ENCODE measurements at places on chromosomes 1 and 21.

- DNase-seq, result no peak
Measured at GRCh38 chr1:196309386-196309785, 298.9 kb downstream of the KCNT2 start.

DNA sequence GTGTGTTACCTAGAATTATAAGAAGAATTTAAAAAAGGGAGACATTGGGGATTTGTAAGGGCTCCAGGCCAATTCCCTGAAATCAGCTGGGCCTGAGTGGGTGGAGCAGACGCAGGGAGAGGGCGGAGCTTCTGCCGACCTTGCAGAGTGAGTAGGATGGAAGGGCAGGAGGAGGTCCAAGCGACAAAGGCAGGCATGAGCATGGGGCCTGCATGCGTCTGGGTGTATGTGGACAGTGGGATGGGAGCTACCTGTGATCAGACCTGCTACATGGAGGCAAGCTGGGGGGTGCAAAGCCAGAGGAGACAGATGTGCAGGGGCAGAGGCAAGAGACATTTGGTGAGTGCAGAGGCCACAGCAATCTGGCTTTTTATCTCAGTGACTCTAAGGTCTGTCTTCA lies 105.3 kb upstream of the OLIG2 start:
- no peak for DNase-seq

DNA sequence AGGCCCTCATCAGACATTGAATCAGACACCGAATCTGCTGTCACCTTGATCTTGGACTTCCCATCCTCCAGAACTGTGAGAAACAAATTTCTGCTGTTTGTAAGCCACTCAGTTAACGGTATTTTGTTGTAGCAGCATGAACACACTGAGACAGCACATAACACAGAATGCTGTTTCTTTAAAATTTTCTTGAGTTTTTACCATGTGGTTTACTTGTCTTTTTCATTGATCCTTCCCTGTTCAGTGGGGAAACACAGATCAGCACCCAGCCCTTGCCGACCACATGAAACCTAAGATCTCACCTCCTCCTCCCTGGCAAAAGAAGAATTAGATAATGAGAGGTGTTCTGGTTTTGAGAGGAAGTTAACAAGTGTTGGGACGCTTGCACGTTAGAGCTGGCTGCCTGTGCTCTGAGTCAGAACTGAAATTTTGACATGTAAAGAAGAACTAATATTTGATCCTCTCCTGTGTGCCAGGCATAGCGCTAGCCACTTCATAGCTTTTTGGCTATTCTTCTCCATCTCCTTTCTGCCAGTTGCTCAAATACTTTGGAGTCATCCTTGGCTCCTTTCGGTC lies 179.6 kb downstream of the DHRS3 start:
- peak; percentile 70 for DNase-seq

- DNase-seq, result no peak
Measured at GRCh38 chr1:68327414-68327813, 95.1 kb upstream of the WLS start.

GRCh38 chr1:222250376-222250775 lies 297.5 kb downstream of the HHIPL2 start:
- DNase-seq, result no peak

DNA sequence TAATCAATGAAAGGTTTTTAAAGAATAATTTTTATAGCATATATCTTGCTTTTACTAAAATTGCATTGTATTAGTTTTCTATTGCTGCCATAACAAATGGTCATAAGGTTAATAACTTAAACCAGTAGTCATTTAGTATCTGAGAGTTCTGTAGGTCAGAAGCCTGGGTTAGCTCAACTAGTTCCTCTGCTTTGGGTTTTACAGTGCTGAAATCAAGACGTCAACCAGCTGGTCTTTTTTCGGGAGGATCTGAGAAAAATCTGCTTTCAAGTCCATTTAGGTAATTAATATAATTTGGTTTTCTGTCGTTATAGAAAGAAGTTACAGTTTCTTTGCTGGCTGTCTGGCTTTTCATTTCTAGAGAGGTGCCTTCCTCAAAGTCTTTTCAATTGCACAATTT lies 577.7 kb downstream of the MRPL39 start:
- no peak for DNase-seq

DNA sequence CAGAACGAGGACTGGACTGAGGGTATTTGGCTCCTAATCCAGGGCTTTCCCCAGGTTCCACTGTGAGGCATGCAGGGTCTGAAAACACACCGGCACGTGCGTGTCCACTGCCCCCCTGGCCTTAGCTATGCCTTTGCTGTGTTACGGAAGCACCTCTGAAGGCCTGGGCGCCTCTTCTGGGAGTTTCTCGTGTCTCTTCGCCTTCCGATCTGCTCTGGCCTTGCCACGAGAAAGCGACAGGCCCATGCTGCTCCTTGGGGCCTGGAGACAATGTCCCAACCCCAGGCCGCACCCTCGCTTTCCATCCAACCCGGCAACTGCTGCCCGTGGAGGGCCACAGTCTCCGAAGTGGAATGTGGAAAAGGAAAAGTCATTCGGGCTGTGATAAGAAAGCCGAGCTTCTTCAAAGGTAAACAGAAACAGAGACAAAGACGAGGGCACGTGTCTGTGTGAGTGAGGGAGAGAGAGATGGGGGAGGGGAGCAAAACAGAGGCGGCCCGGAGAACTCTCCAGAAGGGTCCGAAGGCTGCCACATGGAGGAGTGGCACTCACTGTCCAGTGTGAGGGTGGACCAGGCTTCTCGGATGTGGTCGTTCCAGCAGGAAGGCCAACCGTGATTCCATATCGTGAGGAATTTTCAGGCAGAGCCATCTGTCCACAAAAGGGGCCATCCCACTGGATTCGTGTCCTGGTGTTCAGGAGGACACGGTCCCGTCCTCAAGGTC lies 3.4 kb upstream of the UMODL1 start:
- DNase-seq, result no peak

DNA sequence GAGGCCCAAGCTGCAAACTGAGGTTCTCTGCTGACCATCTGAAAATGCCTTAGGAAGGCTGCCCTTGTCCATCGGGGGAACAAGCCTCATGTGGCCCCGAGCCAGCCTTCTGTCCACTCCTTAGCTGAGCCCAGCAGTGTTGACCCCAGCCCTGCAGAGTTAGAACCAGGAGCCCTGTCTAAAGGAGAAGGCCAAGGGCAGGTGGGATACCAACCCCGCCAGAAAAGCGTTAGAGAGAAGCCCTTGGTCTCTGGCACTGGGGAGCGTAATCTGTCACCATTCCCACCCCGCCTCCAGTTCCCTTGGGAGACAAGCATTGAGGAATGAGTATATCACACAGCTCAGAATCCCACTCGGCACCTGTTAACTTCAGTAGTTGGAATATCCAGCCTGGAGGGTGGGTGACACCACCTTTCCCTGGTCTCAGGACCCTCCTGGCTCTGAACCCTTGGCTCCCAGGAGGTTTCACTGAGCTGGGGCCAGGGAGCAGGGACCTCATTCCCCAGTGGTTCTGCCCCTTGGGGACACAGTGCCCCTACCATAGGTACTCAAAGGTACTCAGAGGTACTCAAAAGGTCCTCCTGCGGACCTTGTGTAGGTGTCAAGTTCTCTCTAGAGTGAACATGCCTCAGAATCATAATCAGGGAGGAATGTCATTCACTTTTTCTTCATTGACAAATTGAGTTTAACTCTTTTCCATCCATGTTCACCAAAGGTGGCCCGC lies 16.4 kb downstream of the ETS2 start:
- no peak for DNase-seq

DNA sequence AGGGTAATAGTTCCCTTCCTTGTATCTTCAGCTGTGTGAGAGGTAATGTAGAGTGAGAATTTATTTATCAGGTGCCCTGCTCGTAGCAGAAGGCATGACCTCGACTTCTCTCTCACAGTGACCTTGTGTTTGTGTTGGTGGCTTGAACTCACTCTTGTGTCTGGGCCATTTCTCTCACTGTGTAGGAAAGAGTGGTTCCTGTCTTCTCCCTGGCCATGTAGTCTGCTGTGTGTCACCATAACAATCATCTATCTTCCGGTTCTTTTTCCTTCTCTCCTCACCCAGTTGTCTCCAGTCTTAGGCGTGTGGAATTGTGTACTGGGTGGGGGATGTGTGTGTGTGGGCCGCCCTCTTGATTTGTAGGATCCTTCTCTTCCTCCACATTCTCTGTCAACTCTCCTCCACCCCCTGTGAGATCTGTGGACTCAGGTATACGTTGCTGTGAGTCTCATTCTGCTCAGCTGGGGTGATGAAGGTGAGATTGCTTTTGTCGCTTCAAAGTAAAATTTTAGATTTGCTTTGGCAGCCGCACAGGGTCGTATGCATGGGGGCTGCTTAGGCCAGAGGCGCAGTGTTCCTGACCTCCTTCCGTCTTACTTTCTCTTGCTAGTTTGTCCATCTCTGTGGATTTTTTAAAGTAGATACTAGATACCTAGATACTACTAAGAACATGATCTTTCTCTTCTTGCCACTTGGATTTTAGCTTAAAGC lies 31.6 kb downstream of the MAPKAPK2 start:
- DNase-seq, result peak; percentile 57

GRCh38 chr1:70745199-70745598 lies 302.4 kb downstream of the PTGER3 start:
- DNase-seq, result no peak

GRCh38 chr1:161725908-161726472 lies 4.6 kb downstream of the FCRLB start:
- no peak for DNase-seq

DNA sequence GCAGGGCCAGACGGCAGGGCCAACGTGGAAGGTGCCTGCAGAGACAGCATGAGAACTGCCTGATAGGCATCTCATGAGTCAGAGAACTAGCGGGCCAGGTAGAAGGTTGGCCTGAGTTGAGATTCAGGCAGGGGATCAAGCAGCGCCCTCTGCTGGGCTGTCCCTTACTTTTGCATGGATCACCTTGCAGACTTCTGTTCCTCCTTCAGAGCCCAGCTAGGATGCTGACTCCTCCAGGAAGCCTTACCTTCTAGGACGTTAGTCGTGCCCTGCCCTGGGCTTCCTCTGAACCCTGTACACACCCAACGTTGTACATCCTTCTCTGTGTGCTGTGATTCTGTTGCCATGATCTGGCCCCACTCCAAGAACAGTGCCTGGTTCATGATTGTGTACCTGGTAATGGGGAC lies 231.3 kb upstream of the VAMP3 start:
- no peak for DNase-seq

GRCh38 chr1:2268285-2269056 lies 40.4 kb downstream of the SKI start:
- DNase-seq, result no peak

DNA sequence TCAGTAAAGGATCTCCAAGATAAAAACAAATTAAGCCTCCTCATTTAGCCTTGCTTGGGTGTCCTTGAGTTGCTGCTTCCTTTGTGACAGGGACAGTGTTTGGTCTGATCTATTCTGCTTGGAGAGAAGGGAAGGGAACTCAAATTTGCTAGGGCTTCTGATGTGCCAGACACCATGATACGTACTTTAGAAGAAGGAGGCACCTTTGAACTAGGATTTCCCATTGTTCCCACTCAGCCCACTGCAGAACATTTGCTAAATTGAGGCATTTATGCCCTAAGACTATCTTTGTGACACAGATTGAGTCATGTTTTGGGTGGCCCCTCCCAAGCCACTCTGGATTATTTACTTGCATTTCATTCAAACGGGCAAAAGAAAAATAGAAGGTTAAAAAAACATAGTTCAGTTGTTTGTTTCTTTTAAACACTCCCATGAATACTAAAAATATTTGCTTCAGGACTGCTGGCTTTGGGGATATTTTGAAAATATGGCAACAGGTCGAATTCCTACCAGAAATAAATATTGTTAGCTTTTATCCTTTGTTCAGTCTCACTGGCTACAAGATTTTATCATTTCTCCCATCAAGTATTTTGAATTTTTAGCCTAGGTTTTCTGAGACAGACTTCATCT lies 81.9 kb upstream of the WLS start:
- no peak for DNase-seq

DNA sequence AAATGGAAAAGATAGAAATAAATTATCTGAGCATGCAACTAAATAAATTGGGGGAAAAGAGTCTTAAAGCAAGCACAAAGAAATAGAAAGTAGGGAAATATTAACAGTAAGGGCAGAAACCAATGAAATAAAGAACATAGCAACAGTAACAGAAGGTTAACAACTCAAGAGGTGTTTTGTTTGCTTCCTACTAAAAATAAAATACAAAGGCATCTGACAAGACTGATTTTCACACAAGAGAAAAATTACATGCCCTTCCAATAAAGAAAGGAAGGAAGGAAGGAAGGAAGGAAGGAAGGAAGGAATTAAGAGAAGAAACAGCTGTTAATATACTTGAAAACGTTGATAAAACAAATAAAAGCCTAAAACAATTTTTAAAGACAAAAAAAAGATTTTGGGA lies 240.2 kb downstream of the SEC16B start:
- DNase-seq, result no peak

Measured in thymus (tissue), 14 donors.